ENCODE measurements at places on chromosomes 6 and 20.
A peak's percentile ranks its signal among the peaks of the same experiment; 100 is the strongest.

DNA sequence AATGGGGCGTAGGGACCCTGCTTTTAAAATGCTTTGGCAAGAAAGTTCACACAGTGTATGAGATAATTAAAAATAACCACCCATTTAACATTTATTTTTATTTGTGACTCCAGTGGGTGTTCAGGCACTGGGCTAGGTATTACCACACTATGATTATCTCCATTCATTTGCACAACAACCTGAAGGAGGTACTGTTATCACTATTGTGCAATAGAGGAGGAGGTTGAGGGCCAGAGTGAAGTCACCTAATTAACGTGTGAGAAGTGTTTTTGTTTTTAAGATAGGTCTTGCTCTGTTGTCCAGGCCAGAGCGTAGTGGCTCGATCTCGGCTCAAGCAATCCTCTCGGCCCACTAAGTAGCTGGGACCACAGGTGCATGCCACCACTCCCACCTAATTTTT is 29.2 kb downstream of the MAK start:
- no peak for DNase-seq

DNA sequence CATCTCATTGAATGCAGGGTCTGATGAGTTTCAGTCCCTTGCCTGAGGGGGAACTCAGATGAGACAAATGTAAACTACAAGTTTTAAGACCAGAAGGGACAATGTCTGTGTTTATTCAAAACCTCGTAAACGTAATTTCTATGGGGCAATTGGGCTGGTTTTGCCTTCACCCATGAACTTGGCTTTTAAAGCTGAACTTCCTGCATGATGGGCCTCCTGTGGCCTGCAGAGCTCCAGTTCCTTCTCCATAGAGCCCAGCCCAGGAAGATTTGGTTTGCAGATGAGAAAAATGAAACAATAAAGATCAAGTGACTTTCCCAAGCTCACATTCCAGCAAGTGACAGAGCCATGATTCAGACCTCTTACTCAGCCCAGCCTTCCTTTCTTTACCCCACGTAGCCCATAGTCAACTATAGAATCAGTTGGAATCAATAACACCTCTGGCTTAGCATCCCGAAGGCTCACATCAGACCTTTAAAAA is 612.3 kb downstream of the UTRN start:
- no peak for DNase-seq

GRCh38 chr20:61638802-61639585 is 386.9 kb downstream of the CDH4 start:
- no peak for DNase-seq

GRCh38 chr20:1933465-1933870 is 38.3 kb downstream of the SIRPA start:
- no peak for DNase-seq

GRCh38 chr6:44650947-44651346 is 263.4 kb downstream of the CDC5L start:
- DNase-seq: no peak

DNA sequence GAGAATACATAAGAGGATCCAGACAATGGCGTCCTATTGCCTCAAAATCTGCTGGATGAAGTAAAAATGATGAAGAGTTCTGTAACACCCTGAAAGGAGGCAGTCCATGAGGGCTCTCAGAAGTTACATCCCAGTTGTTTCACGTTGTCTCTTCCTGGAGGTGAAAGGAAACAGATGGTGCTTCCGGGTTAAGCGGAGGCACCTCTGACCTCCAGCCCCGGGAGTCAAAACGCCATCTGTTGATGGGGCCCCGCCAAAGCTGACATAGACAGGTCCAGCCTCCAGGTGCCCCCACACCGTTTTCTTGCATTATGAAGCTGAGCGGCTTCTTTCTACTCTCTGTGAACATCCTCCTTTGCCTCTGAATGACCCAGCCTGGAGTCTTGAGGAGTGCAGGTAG is 9.5 kb downstream of the SEMG2 start:
- DNase-seq: no peak

DNA sequence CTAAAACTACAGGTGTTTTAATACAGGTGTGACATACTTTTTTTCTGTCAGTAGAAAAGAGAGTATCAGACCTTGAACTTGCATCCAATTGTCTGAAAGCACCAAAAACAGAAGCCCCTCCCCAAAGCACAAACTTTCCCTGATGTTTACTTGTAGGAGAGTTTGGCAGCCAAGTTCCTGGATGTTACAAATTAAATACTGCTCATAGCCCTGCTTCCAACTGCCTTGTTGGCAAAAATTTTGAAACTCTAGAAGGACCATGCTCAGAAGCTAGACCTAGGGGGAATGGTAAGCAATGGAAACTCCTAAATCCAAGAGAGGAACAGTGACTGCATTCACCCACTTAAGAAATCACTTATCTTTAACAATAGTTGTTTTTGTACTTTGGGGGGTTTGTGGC is 17.0 kb upstream of the ARG1 start:
- DNase-seq: no peak

DNA sequence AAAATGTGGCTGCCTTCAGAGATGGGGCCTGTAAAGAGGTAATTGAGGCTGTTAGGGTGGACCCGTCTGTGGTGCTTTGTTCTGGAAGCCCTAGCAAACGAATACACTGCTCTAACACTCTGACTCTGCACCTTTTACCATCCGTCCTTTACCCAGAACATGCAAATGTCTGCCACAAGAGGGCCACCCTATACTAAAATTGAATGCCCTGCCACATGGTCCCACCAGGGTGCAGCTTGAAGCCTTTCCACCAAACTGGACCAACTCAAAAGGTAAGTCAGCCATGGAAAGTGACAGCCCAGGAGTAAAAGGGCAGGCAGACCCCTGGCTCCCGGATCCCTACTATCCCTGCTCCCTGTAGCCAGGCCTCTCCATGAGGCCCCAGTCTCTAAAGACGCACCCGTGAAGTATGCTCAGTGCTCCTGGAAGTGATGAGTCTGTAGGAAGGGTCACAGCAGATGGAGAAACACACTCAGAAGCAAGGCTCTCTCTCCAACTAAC is 5.8 kb upstream of the BFSP1 start:
- peak; percentile 25 for DNase-seq

DNA sequence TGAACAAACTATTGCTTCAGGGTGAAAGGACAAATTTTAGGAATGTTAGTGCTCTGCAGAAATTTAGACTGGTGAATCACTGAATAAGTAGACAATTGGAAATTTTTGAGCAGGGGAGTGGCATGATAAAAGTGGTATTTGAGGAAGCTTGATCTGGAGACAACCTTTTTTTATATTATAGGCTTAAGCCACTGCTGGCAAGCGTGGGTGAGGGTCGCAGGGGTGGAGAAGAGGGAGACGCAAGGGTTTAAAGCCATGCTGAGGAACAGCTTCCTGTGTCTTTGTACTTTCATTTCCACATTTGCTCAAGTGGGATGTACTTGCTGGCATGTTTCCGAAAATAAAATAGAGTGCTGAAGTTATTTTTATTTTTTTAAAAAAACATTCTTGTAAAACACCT is 23.7 kb downstream of the NCOA7 start:
- no peak for DNase-seq

DNA sequence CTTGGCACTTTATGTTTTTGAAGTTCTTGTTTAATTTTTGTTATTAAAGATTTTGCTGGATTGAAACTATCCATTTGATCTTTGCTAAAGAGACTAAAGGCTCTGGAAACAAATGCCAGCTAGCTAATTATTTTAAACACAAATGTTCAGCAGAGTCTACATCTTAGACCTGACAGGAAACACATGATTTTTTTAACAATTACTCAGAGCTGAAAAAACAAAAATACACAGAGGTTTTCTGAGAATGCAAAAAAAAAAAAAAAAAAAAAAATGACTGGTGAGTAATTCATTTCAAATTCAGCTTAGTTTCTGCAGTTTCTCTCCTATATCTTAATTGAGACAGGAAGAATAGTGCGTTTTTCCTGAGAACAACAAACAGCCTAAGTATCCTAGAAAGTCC is 448.0 kb downstream of the TENT5A start:
- DNase-seq: no peak

GRCh38 chr20:32767418-32768198 is 5.4 kb downstream of the DNMT3B start:
- DNase-seq: no peak

DNA sequence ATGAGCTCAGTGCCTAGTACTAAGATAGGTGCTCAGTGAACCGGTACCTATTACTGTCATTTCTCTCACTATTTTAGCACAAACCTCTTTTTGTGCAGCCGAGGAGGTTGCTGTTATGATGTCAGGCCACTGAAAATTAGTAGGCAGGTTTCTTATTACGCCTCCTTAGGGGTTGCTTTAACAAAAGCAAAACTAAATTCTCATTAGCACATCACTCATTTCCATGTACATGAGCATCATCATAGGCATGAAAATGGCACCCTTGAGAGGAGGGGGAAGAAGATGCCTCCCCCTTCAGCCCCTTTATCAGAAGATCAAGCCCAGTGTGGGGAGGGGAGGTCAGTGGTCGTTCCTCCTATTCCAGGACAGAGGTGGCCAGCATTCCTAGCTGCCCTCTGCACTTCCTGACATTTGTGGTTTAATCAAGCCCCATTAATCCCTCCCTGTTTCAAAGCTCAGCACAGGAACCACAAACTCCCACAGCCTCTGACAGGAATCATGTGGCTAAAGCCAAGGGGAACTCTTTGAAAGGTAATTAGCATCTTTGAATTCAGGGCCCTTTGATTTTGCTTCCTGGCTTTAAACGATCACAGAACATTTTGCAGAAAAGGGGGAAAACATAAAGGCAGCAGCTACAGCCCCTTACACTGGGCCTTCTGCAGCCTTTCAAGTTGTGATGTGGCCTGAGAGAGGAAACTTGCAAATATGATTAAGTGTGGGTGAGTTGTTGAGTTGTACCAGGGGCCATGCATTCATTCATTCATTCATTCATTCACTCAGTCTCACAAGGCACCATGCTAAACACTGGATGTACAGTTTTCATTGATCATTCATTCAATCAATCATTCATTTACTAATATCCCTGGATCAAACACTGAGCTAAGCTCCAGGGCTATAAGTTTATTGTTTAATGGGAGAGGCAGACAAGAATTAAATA is 31.9 kb upstream of the PSMF1 start:
- no peak for DNase-seq

DNA sequence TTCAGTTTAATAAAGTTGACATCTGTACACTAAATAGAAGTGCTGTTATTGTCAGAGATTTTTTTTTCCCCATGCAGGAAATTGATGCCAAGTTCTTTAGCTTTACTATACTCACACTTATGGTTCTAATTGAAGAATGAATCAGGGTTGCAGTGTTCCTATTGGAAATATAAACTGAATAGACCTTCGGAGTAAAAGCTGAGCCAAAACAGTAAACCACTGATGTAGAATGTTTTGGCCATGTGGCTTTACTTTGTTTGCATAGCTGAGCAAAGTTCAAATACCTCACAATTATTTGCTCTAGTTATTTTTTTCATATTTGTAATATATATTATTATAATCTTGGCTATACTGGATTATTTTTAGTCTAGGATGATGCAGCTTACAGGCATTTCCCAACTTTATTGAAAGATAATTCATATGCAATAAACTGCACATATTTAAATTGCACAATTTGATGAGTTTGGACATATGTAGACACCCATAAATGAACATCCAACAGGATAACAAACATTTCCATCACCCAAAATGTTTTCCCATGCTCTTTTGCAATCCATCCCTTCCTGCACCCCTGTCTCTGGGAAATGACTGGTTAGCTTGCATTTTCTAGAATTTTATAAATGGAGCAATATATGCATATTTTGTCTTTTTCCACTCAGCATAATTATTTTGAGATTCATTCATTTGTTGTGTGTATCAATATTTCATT is 105.8 kb upstream of the NOX3 start:
- DNase-seq: no peak

DNA sequence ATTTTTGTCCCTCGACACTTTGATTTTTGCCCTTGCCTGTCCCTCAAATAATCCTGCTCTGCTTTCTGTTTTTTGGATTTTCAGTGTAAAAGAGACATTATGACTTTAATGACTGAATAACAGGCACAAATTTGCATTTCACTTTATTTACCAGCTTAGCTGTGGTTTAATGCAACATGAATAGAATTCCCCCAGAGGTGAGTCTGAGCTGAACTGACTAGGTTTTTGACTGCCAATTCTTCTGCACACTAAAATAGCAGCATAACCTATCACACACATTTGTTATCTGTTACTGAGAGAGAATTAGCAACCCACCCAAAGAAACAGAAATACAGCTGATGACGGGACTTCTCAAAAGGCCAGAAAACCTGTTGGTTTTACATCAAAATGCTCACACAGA is 3.9 kb upstream of the RBM24 start:
- no peak for DNase-seq

- DNase-seq: no peak
These were observed 323.4 kb downstream of the BTBD3 start for GRCh38 chr20:12241065-12241464.

DNA sequence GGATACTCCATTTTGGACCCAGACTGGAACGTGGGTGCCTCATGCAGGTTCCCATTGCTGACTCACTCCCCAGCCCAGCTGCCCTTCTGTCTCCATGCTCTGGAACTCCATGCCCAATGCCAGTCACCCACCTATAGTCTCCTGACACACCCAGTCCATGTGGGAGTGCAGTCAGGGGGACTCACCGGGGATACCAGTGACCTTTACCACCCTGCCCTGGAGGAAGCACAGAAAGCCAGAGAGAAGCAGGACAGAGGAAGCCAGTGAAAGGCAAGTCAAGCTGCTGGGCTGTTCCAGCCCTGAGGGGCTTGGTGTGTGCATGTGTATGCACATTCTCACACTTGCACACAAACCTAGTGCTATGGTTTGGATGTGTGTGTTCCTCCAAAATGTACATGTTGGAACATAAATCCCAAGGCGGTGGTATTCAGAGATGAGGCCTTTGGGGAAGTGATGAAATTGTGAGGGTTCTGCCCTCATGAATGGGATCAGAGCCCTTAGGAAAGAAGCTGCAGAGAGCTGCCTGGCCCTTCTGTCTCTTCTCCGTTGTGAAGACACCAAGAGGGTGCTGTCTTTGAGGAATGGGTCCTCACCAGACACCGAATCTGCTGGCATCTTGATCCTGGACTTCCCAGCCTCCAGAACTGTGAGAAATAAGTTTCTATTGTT is 121.4 kb upstream of the MAFB start:
- DNase-seq: no peak

- DNase-seq: no peak
These were observed 118.8 kb upstream of the PTCHD4 start for GRCh38 chr6:48229841-48230240.

DNA sequence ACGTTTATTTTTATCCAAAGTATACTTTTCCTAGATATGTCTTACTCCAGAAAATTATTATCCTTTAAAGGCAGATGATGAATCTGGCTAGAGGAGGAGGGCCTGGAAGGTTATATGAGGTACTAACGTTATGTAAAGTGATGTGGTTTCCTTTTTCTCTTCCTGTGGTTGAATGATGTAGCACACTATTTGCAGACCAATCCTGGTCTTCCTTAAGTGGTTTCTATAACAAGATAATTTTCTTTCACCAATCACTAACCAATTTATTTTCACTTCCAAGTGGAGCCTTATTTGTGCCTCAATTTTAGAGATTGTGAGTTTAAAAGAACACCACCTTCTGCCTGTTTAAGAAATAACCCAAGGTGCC is 154.6 kb upstream of the SOX4 start:
- DNase-seq: no peak

- no peak for DNase-seq
These were observed 6.3 kb upstream of the HINT3 start for GRCh38 chr6:125950293-125950692.
